Omental fat pad (tissue), 4 donors: ENCODE measurements at places on chromosomes 3 and 15. TPM values are rescaled to one million over a fixed set of nuclear protein-coding genes. Genes with fewer than 3 reads are reported as not detected.

The THAP10 gene
- 1.2 TPM for total RNA-seq

DNA sequence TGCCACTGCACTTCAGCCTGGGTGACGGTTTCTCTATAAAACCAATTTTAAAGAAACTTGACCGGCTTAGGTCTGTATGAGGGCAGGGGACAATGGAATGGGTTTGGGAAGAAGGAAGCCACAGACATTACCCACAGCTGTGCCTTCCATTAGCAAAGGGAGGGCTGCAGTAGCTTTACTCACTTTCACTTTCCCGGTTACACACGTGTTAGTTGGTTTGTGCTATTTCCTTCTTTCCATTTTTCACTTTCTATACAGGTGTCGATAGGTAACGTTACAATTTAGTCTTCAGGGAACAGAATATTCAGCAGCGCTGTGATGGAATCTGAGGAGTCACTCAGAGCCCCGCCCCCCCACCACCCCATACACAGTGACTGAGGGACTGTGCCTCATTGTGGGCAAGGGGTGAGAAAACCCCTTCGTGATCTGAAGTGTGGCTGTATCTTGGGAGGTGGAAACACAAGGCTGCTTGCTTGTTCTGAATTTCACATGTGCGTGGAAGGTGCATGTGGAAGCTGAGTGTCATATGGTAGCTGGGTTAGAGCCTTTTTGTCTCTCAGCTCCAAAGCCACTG, 44.8 kb upstream of the RPL32 start:
- no peak for DNase-seq

GRCh38 chr3:155154255-155154654, 74.1 kb downstream of the MME start:
- no peak for DNase-seq

DNA sequence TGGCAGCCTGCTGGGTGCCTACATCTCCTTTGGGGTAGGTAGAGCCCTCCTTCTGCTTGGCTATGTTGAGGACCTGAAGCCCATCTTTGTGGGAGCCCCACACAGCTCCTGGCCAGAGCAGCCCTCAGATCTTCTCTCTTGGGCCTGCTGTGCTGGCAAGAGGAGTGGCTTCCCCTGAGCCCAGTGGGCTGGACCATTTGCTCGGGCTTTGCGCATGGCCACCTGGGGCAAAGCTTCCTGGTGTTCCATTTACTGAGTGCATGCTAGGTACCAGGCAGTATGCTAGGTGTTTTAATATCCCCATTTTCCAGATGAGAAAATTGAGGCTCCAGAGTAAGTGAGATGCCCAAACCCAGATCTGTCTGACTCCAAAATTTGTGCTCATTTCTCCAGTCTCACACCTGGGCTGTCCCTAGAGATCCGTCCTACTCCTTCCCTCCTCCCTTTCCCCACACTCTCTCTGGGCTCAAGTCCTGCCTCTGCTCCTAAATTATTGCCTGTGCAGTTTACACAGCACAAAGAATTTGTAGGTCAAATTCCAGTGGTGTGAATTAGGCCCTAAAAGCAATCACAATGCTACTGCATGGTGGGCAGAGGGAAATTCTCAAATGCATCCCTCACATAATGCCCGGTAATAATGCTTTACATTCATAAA, 39.7 kb downstream of the SLC28A1 start:
- DNase-seq: no peak

The ADAMTS7 gene
- 7.8 TPM for total RNA-seq
